ENCODE measurements at places on chromosomes 3 and 15.
A peak's percentile ranks its signal among the peaks of the same experiment; 100 is the strongest.

- no peak for DNase-seq
Measured at GRCh38 chr3:149619136-149619535, 38.7 kb downstream of the WWTR1 start.

- peak; percentile 34 for DNase-seq
Measured at GRCh38 chr3:31550452-31551251, 17.9 kb downstream of the STT3B start.

- DNase-seq, result peak; percentile 53
Measured at GRCh38 chr3:133384331-133385027, 15.4 kb upstream of the BFSP2 start.

GRCh38 chr3:172516318-172517214 is 6.7 kb downstream of the TNFSF10 start:
- DNase-seq, result no peak

GRCh38 chr3:169239756-169240155 is 423.8 kb downstream of the MECOM start:
- no peak for DNase-seq

DNA sequence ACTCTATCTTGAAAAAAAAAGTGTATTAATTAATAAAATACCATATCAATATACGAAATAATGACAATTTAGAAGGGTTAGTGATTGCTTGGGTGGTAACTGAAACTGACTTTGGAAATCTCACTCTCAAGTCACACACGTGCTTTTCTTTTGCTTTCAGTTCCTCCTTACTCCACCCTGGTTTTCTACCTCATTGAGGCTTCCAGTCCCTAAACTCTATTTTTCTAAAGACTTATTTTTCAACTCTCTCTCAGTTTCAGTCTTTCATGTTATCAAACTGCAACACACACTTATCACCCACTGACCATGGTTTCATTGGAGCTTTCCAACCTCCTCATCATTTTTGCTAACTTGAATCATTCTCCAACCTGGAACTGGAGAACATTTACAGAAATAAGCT is 23.5 kb downstream of the IL12A start:
- no peak for DNase-seq

DNA sequence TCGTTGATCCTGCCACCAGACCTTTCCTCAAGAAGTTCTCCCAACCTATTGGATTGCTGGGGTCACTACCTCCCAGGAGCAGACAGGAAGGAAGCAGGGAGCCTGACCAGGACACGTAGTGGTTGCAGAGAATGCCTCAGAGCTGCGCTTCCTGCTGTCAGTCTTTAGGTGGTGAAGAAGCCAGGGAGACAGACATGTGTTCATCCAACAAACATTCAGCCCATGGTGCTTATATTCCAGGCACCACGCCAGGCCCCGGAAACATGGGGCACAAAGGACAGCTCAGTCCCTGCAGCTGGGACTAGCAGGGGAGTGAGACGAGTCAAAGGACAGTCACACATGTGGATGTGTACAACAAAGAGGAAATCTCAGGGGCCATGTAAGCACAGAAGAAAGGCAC is 26.0 kb upstream of the CORO2B start:
- DNase-seq, result peak; percentile 90

DNA sequence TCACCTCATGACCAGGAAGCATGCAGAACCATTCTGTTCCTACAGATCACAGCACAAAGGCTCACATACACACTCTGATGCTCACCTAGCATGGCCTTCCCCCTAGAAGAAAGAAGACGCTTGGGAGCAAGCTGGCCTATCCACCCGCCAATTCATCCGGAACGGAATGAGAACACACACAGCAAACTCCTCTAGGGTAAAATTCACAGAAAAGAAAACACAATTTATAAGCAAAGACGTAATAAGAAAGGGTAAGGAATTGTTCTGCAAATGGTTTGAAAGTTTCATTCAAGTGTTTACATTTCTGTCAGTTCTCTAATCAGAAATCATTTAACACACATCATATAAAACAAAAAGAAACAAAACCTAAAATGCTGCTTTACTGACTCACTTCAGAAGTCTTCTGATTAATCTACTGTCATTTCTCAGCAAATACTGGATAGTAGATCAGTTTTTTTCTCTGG is 218.1 kb downstream of the OSBPL10 start:
- no peak for DNase-seq

- no peak for DNase-seq
Measured at GRCh38 chr15:43420876-43421275, 50.0 kb downstream of the TUBGCP4 start.

DNA sequence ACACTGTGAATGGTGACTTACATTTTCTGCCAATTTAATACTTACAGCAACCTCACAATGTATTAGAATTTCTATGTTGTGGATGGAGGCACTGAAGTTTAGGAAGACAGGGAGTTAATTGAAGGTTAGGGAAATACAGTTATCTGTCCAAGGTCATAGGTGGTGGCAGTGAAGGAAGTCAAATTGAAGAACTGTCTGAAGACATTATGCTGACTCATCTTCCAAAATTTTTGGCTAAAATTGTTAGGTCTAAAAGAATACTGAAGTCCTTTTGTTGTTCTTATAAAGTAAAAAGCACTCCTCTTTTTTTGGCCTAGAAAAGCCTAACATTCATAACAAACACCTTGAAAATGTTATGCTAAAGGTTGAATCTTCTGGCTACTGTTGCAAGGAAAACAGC is 27.7 kb downstream of the EMC4 start:
- DNase-seq, result no peak

- no peak for DNase-seq
Measured at GRCh38 chr3:191100516-191100915, 98.5 kb upstream of the OSTN start.
